DMS153 (cell line): ENCODE measurements at places on chromosomes 12 and 14.

DNA sequence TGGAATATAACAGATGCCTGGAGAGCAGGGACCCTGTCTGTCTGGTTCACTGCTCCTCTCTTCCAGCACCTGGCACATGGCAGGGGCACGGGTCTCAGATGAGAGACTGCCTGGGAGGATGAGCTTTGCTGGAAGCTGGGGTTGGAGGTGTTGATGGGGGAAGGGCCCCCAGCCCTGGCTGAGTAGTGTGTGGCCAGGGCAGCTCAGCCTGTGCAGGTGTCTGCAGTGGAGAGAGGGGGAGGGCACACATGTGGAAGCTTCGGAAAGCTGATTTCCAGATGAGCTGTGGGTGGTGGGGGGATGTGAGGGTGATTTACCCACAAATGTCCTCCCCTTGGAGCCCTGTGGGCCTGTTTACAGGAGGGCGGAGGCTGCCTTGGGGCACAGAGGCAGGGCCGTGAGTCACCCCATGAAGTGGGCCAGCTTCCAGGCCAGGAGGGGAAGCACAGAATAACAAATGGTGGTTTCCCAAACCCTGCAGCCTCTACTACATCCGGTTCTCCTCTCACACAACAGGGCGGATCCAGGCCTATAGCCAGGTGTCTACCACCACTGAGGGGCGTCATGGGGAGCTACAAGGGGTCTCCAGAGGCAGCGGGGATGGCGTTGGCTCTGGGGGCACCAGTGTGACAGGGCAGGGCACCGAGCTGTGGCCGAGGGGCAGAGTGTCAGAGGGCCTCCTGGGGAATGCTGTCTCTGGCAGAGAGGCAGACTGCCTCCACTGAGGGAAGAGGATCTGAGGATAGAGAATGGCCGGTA is 11.0 kb downstream of the KRT7 start:
- DNase-seq, result peak; percentile 88

DNA sequence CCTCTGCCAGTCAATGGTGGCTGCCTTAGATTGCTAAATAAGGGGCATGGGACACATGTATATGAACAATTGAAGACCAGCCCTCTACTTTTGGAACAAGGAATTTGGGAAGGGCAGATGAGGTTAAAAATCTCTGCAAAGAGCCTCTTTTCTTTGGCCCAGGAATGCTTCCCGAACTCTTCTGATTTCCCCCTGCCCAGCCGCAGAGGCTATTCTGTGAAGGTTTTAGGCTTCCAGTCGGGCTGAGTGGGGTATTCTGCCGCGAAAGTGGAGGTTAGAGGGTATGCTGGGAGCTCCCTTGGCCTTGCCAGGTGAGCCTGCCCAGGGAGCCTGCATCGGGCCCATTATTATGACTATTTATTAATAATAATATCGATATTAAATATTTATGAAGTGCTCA is 1.2 kb downstream of the POU6F1 start:
- DNase-seq, result no peak

DNA sequence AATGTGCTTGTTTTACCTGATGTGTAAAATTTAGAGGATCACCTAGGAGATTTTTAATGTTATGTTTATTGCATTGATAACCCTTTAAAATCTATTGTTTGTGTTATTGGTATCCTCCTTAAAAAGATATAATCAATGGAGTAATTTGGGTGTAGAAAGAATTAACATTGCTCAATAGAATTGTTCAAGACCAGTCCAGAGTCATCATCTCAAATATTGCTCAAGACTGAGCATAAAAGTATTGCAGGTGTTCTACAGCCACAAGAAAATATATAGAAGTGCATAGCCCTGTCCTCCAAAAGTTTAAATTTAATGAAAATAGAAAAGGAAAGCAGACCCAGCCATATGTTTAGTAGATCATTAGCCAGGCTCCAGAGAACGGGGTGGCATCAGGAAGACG is 102.5 kb upstream of the ARID2 start:
- DNase-seq, result no peak

DNA sequence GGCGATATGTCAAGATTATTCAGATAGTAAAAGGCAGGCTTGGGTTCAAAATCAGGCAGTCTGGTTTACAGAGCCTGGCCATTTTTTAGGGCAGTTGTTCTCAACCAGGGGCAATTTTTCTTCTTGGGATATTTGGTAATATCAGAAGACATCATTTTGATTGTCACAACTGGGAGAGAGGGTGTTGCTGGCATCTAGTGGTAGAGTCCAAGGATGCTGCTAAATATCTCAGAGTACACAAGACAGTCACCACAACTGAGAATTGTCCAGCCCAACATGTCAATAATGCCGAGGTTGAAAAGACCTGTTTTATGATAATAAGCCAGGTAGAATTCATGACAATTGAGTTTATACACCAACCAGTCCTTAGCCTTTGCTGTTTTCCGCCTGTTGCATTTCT is 733.9 kb downstream of the NRXN3 start:
- DNase-seq, result peak; percentile 27

GRCh38 chr12:107845226-107845979 is 70.9 kb downstream of the ASCL4 start:
- DNase-seq, result no peak
